ENCODE measurements at places on chromosomes 2 and 18. TPM values are rescaled to one million over a fixed set of nuclear protein-coding genes. Genes with fewer than 3 reads are reported as not detected.

The FOXI3 gene
- 0.17 TPM for polyA plus RNA-seq

The CDH19 gene
- polyA plus RNA-seq, result 0.26 TPM

The SNTG2 gene
- 2.9 TPM for polyA plus RNA-seq

The FOXD4L1 gene
- 0.39 TPM for polyA plus RNA-seq

The CETN1 gene
- polyA plus RNA-seq, result not detected

Data from renal cortex interstitium (tissue), 15 donors.